ENCODE measurements at places on chromosomes 13 and 19.
A peak's percentile ranks its signal among the peaks of the same experiment; 100 is the strongest.

- no peak for DNase-seq
These were observed 9.5 kb upstream of the NDUFS7 start for GRCh38 chr19:1374250-1374577.

DNA sequence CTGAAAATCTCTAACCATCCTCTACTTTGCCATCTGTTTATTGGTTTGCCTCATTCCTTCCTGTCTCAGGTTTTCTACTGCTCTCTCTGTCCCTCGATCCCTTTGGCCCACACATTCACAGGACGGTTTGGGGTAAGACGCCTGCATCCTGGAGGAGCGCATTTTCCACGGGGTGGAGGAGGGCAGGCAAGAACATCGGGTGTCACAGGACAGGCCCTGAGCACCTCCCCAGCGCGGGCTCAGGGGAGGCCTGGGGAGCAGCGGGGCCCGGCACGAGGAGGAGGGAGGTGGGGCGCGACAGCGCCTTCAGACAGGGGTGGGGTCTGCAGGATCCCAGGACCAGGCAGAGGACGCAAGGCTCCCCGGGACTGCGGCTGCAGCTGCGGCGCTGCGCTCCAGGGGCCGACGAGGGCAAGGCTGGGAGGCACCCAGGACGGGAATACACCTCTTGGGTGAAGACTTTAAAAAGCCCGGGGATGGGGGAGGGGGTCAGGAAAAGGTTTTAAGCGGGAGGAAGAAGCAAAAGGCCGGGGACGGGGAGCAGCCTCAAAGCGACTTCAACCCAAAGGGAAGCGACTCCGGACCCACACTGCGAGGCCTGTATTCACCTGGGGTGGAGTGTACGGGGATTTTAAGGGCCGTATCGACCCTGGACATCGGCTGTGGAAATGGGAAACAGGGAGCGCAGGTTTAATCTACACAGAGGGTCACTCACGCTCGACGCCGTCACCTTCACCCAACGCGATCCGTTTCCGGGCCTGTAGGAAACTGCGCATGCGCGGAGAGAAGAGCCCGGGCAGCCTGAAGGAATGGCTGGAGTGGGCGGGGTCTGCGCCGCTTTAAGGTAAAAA lies at the start of gene ZNF415:
Gene ZNF415 (minus strand): TSS at position 770 of the 851 bp plus-strand sequence. CDS start 10,234 bp downstream, outside the sequence.
- DNase-seq: peak; percentile 17

DNA sequence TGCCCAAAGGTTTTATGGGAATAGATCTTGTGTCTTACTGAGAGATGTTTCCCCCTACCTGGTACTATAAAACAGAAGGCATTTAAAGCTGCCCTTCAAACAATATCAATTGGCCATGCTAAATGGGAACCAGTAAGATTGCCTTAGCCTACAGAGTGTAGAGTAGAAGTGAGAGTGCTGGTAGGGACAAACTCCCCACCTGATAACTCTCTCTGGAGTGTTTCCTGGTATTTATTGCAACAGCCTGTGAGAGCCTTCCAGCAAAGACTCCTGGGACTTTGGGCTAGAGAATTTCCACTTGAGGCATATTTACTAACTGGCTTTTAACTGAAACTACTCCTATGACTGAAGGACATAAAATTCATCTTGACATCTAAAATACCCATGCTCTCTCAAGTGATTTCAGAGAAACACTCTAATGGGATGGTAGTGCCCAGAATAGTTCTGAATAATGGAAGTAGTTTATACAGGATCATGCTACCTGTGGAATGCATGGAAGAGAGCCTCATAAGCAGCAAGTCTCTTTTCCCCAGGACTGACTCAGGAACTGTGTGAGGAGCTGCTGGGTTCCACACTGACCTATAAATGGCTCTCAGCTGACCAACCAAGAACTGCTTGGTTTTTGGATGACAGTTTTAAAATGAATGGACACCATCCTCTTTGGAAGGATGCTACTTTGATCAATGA lies 132.7 kb upstream of the SLITRK5 start:
- no peak for DNase-seq

DNA sequence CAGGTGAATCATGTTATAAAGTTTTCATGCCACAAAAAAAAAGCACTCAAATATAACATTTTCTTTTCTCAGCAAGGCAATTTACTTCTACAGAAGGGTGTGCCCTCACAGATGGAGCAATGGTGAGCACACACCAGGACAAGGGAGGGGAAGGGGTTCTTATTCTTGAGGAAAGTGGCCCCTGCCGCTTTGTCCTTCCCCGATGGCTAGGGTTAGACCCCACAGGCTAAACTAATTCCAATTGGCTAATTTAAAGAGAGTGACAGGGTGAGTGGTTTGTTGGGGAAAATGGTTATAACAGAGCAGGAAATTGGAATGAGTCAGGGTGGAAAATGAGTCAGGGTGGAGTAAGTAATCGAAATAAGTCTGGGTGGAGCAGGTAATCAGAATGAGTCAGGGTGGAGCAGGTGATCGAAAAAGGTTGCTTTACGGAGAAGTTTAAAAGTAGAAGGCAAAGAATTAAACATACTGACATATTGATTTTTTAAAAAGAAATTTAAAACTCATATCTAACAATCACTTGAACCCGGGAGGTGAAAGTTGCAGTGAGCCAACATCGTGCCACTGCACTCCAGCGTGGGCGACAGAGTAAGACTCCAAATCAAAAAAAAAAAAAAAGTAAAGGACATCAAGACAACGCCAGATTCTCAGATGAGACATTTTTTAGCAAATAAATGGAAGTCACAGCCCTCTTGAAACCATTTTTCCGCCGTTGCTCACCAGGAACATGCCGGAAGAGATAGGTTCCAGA lies 813 bp downstream of the ZNF562 start:
- DNase-seq: peak; percentile 13

All from stimulated activated CD8-positive, alpha-beta memory T cell treated with anti-CD3 and anti-CD28 coated beads, Interleukin-15, amount 100 ng/mL, for 4 hours (primary cell).